ENCODE measurements at places on chromosomes 3 and 15. TPM values are rescaled to one million over a fixed set of nuclear protein-coding genes. Genes with fewer than 3 reads are reported as not detected.

The CHRNA7 gene
- 0.44 TPM for total RNA-seq

The ASB14 gene
- total RNA-seq: not detected

The ILDR1 gene
- not detected for total RNA-seq

The NUP210 gene
- 1.3 TPM for total RNA-seq

The CLEC3B gene
- 265 TPM for total RNA-seq

The CCRL2 gene
- 4.1 TPM for total RNA-seq

Data from subcutaneous adipose tissue (tissue), 4 donors.